Left ventricle myocardium superior (tissue), 1 donor: ENCODE measurements at places on chromosomes 13 and 19. TPM values are rescaled to one million over a fixed set of nuclear protein-coding genes. Genes with fewer than 3 reads are reported as not detected.

GRCh38 chr19:13092158-13092543 is 10.5 kb downstream of the LYL1 start:
- DNase-seq: no peak

DNA sequence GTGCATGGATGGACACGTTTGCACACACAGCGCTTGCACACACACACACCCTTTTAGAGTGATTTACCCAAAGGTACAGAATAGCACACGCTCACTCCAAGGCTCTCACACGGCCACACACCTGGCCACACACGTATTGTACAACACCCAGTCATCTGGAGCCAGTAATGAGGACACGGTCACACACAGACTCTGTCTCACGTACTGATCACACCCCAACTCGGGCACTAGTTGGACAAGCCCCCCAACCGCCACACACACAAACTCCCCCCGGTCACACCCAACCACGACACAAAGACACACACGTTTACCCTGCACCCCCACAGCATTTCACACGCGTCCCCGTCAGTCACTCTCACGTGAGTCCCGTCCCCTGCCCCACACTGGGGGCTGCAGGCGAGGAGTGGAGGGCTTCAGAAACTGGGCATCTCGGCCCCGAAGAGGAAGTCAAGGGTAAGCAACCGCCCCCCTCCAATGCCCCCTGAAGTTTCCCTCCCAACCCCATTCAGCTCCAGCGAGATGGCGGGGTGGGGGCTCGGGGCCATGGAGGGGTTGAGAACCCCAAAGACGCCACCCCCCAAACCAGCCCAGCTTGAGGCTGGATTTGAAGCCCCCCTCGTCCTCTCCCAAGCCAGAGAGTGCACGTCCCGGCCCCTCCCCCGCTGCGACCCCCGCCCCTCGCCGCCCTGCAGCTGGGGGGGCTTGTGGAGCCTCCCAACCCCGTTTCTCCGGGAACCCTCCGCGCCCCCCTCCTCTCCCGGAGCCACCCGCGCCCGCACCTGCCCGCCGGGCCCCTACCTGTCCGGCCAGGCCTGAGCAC is 599 bp downstream of the OLFM2 start:
- DNase-seq: no peak

- no peak for DNase-seq
Measured at GRCh38 chr13:26614721-26615120, 57.2 kb downstream of the WASF3 start.

DNA sequence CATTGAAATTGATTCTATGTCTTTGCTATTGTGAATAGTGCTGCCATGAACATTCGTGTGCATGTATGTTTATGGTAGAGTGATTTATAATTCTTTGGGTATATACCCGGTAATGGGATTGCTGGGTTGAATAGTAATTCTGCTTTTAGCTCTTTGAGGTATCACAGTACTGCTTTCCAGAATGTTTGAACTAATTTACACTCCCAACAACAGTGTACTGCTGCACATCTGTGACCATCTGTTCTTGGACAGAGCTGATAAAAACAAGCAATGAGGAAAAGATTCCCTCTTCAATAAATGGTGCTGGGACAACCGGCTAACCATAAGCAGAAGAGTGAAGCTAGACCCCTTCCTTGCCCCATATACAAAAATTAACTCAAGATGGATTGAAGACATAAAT is 231.0 kb downstream of the MYO16 start:
- DNase-seq: no peak

DNA sequence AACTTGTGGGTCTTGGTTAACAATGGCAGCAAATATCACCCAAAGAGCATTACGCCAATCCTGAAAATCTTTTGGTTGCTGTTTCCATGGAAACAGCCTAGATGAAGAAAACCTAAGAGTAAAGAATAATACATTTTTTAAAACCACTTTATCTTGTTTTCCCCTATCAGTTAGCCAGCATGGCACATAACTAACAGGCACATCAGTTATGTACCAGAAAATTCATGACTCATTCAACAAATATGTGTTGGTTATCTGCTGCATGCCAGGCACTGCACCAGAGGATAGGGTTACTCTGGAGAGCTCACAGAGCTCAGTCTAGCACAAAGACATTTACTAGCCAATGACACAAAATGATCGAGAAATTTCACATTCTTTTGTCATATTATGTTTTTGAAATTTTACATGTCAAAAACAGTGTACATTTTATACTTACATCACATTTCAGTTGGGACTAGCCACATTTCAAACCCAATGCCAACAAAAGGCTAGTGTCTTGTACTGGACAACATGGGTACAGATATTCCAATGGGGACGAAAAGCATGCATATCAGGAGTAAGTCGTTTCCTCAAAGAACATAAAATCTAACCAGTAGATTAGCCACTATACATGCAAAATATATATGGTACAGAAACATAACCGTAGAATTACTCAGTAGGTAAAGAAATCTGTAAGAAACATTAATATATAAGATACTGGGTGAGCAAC is 20.3 kb downstream of the LNX2 start:
- DNase-seq: no peak

DNA sequence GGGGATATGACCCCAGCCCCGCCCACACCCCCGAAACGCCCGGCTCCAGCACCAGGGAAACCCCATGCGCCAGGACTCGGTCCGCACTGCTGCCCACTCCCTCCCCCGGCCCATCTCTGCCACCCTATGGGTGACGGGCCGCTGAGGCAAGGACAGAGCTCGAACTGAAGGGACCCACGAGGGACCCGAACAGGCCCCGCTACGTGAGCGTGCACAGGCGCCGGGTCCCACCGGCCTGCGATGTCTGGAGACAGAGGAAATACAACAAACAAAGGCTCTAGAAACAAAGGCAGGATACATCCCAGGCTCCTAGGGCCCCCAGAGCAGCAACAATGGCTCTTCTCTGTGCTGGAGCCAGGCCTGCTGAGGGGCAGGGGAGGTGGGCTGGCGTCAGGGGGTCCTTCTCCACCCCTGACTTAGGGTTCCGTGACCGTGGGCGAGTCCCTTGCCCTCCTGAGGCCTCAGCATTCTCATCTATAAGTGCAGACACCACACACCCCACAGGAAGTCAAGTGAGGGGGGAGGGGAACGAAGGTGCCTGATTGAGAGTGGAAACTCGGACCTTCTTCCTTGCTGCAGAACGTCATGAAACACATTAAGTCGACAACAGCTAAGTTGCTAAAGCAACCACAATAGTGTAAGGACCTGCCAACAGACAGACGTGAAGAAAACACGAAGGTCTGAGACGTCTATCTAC is 3.1 kb downstream of the ABHD17A start:
- DNase-seq: no peak

DNA sequence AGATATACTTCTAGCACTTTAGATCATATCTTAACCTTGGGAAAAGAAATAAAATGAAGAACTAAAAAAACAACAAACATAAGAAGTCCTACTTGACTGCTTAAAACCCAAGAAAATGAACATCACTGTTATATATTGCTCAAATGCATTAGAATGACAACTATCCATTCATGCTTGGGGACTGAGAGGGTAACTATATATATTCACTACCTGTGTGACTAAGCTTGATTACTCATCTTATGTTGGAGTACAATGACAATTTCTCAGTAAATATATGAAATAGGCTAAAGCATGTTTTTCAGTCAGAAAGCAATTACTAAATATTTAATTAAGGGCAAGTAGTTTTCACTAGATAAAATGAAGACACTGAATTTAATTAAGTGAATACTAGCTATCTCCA is 40.1 kb downstream of the ZC3H13 start:
- DNase-seq: no peak

GRCh38 chr19:872266-872951 is 12.9 kb downstream of the CFD start:
- peak; percentile 81 for DNase-seq

DNA sequence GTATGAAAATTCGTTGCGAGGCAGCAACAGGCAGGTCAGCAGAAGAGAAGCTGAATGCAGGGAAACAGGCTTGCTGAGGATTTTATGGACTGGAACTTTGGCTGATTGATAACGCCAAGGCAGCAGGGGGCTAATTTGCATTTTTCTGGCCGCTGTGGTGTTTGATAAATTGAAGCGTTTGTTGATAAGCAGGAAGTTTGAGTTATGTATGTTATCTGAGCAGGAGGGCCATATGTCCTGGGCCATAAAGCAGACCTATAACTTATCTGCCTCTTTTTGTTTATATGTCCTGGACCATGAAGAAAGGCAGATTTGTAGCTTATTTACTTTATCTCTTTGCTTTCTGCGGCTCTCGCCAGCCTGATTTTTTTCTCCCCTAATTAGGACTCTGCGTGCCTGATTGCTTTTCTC is 65.9 kb downstream of the ZNF627 start:
- no peak for DNase-seq

GRCh38 chr13:54078271-54078870 is 1049.8 kb downstream of the OLFM4 start:
- no peak for DNase-seq

DNA sequence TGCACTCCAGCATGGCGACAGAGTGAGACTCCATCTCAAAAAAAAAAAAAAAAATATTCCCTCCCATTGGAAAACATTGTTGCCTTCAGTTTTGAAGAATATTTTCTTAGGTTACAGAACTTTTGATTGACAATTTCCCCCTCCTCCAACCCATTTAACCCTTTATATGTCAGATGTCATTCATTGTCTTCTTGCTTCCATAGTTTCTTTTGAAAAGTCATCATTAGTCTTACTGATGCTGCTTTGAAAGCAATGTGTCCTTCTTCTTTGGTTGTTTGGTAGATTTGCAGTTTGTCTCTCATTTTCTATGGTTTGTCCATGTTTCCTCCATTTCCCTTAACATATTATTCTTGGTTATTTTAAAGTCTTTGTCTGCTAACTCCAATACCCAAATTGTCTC is 25.4 kb downstream of the ZNF558 start:
- DNase-seq: no peak

GRCh38 chr19:45553464-45553863 is 31.1 kb downstream of the OPA3 start:
- DNase-seq: no peak

DNA sequence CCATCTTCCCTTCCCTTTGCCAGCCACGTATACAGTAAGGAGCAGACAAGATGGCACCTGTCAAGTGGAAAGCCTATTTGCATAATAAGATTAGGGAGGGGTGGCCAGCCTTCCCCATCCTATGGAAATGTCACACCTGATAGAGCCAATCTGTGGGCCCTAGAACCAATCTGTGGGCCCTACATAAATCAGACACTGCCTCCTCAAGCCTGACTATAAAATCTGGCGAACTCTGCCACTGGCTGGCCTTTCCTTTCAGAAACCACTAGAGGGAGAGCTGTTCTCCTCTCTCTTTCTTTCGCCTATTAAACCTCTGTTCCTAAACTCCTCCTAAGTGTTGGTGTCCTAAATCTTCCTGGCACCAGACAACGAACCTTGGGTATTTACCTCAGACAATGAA is 231.5 kb upstream of the KLHL1 start:
- no peak for DNase-seq

GRCh38 chr19:4446704-4447200 is 10.8 kb downstream of the UBXN6 start:
- no peak for DNase-seq

- DNase-seq: no peak
Measured at GRCh38 chr19:8373867-8374813, 10.2 kb downstream of the ANGPTL4 start.

- peak; percentile 47 for DNase-seq
Measured at GRCh38 chr13:97142452-97142851, 79.7 kb upstream of the MBNL2 start.

GRCh38 chr13:32147193-32147592 is 115.6 kb downstream of the FRY start:
- no peak for DNase-seq

GRCh38 chr13:93927431-93927830 is 552.1 kb downstream of the DCT start:
- DNase-seq: no peak

DNA sequence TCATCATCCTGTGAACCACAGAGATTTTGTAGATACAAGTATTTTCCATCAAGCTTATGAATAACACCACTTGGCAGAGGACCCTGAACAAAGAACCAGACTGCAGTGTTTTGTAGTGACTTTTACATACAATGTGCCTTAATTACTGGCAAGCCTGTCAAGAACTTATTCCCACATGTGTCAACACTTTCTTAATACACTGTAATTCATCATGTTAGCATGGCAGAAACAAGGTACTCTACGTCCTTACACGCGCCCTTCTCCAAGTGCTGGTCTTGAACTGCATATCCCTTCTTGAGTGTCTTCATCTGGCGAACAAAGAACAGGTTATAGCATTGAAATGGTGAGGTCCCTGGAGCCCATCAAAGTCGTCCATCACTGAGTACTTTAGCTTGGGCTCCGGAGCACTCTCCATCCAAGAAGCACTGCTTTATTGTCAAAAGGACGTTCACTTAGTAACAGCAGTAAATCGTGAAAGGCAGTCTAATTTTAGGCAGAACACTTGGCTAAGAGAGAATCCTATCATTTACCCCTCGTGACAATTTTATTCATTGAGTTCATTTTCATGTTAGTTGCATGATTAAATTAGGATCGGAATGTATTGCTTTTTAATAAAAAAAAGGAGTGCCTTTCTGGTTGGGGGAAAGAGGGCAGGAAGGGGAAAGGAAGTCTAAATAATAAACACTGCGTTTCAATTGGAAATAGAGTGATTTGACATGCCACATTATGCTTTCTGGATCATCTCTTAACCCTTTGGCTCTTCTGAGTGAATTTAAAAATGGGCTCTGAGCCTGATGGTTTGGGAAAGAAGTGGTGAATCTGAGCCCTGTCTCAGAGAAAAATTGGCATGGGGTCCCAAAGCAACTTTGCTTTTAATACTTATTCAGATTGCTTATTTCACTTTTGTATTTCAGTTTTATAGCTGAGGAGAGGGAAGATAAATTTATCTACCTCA is 376.1 kb downstream of the DLEU7 start:
- no peak for DNase-seq

GRCh38 chr13:113839536-113840204 is 24.2 kb downstream of the GAS6 start:
- DNase-seq: peak; percentile 79

DNA sequence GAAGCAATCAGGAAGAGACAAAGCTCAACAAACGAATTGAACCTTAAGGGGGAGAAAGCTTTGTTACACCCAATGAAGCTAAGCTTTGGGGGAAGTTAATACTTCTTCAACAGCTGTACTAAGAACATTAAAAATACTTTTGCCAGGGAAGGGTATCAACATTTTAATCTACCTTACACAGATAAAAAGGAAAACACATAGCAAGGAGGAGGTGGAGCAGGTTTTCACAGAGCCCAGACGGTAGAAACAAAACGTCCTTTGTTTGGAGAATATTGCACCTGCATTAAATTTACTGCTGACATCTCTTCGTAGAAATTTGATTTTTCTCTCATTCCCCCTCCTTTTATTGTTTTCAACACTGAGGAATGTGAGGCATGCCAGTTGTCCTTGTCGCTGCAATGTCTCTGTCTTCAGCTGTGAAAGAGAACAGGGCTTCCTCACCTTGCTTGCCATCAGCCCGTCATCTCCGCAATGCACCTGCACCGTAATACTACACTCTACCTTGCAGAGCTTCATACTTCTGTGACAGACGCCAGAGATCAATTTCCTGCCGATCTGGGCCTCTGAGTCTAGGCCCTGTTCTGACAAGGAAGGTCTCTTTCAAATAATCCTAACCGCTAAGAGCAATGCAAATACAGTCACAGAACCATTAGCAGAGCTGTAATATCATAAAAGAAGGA is 270.8 kb downstream of the SPRY2 start:
- DNase-seq: no peak

The TEX26 gene
- not detected for total RNA-seq

The ZNF709 gene
- total RNA-seq: 1.6 TPM

The CCDC194 gene
- total RNA-seq: not detected

The KLK2 gene
- total RNA-seq: not detected

The CLPTM1 gene
- 97.6 TPM for total RNA-seq

The CYP2A7 gene
- not detected for total RNA-seq

The OR10H1 gene
- not detected for total RNA-seq

The ZNF154 gene
- total RNA-seq: 3.5 TPM

The TINCR gene
- total RNA-seq: not detected

The KCNK6 gene
- 5.5 TPM for total RNA-seq

The SPIB gene
- not detected for total RNA-seq
